Diencephalon (tissue), 1 donor: ENCODE measurements at places on chromosomes 2 and 18. TPM values are rescaled to one million over a fixed set of nuclear protein-coding genes. Genes with fewer than 3 reads are reported as not detected.

CTNNA2 gene
- 291 TPM for total RNA-seq

SERPINB5 gene
- 0.46 TPM for total RNA-seq

SYT4 gene
- 357 TPM for total RNA-seq

HNMT gene
- 43.6 TPM for total RNA-seq

FHOD3 gene
- 50.5 TPM for total RNA-seq

GTF2A1L gene
- 0.69 TPM for total RNA-seq

APCDD1 gene
- 26.8 TPM for total RNA-seq

PLGLB1 gene
- 7.4 TPM for total RNA-seq

TEX51 gene
- total RNA-seq: not detected

ARHGEF33 gene
- 6.0 TPM for total RNA-seq

LYPD6B gene
- 5.8 TPM for total RNA-seq
